ENCODE measurements at places on chromosomes 12 and 14. TPM values are rescaled to one million over a fixed set of nuclear protein-coding genes. Genes with fewer than 3 reads are reported as not detected.

The TAS2R19 gene
- 0.47 TPM for total RNA-seq

The CLEC7A gene
- not detected for total RNA-seq

The LBHD2 gene
- not detected for total RNA-seq

The ITGA7 gene
- 1.1 TPM for total RNA-seq

The IFT43 gene
- 9.0 TPM for total RNA-seq

The GPX2 gene
- not detected for total RNA-seq

The KRT82 gene
- not detected for total RNA-seq

The CAPRIN2 gene
- total RNA-seq = 17.4 TPM

The MYH6 gene
- total RNA-seq = not detected

The TMEM233 gene
- total RNA-seq = not detected

The SIX6 gene
- not detected for total RNA-seq

The FBXO21 gene
- 87.7 TPM for total RNA-seq

The FGF6 gene
- not detected for total RNA-seq

The TSPAN9 gene
- 0.14 TPM for total RNA-seq

The TAS2R9 gene
- total RNA-seq = not detected

The KRT81 gene
- not detected for total RNA-seq

The CD4 gene
- 0.54 TPM for total RNA-seq

The SLC35F4 gene
- not detected for total RNA-seq

The TCL1B gene
- total RNA-seq = not detected

The MYF6 gene
- not detected for total RNA-seq

The KRT6A gene
- total RNA-seq = not detected

The ASCL1 gene
- total RNA-seq = not detected

The PRIMA1 gene
- total RNA-seq = not detected

The RDH5 gene
- total RNA-seq = 5.5 TPM

The NOVA1 gene
- total RNA-seq = not detected

The NDRG2 gene
- total RNA-seq = 24.8 TPM

The PLA2G1B gene
- not detected for total RNA-seq

The DUSP6 gene
- total RNA-seq = 3.9 TPM

The CCDC85C gene
- total RNA-seq = 6.9 TPM

The SOX5 gene
- total RNA-seq = not detected

The BDKRB2 gene
- not detected for total RNA-seq

The SLC35E3 gene
- total RNA-seq = 4.0 TPM

The OR4K17 gene
- total RNA-seq = not detected

The LRRC23 gene
- 7.2 TPM for total RNA-seq
